ENCODE measurements at places on chromosomes 7 and 10.

DNA sequence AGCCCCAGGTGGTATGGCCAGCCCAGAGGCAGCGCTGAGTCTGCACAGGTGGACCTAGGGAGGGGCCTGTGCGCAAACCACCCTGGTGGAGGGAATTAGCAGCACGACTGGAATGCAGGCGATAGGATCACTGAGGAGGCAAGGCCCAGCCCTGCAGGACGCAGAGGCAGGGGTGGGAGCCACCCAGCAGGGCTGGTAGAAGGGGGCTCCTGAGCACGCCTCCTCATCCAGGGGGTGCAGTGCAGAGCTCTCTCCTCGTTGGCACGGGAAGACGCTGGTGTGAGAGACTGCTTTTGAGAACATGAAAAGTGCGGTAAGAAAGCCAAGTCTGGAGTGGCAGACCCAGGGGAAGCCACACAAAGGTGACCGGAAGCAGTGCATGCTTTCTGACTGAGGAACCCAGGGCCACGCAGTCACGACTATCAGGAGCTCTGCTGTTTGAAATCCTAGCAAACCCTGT is 6.0 kb downstream of the FXYD4 start:
- no peak for DNase-seq

DNA sequence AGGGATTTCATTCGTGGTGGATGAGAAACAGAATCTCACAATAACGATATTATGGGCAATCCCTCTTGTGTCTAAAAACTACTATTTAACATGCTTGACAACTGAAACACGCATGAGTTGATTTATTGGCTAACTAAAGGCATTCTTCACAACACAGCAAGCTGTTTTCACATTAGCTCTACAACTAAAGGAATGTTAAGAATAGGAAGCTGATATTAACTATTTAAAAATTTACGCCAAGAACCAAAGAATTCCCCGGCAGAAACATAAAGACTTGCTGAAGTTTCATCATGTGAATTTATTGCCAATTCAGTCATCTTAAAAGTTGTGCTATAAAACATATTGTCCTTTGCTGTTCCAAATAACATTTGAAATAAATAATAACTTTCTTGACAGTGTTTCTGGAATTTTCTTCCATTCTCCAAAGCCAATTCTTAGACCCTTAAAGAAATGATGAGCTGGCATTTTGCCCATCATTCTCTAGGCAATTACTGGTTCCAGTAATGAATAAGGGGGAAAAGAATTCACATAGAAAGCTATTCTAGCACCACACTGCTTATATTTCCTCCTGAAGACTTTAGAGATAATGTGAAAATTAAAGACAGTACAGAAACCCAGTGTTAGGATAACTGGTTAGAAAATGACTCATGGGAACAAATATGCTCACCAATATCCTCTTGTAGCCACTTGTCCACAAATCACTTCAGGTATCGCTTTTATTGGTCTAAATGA is 233.1 kb downstream of the PARD3 start:
- no peak for DNase-seq

GRCh38 chr10:98433881-98434732 is 12.6 kb downstream of the HPS1 start:
- DNase-seq: no peak

DNA sequence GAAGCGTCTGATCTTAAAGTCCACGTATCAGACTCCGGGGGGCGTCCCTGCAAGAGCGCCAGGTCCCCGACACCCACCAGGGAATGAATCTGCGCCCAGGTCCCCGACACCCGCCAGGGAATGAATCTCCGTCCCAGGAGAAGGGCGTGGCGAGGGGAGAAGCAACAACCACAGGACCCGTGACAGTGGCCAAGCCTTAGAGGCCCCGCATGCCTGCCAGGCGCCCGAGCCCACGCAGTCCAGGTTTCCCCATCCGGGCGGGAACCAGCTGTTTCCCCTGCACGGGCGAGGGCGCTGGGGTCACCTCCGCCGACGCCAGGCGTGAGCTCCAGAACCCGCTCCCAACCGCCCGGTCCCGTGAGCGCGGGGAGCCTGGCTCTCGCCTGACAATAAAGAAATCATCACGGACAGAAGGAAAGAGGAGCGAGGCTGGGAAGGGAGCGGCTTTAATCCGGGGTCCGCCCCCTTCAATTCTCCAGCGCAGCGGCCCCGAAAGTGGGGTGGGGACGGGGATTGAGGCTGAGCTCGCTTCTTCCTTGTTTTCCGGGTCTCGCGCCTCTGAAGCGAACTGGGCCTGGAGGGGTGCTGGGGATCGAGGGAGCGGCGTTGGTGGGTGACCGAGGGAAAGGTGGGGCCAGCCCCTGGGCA is 29.0 kb upstream of the BMS1 start:
- DNase-seq: no peak

- no peak for DNase-seq
These were observed 69.3 kb upstream of the C7orf33 start for GRCh38 chr7:148521271-148521670.

GRCh38 chr7:94276795-94277194 is 117.9 kb upstream of the COL1A2 start:
- DNase-seq: no peak

GRCh38 chr10:97590082-97590747 is 694 bp downstream of the C10orf62 start:
- no peak for DNase-seq

- DNase-seq: no peak
These were observed 43.2 kb downstream of the ZNF467 start for GRCh38 chr7:149729983-149730801.

- no peak for DNase-seq
These were observed 117.8 kb upstream of the RNF32 start for GRCh38 chr7:156522801-156523200.

DNA sequence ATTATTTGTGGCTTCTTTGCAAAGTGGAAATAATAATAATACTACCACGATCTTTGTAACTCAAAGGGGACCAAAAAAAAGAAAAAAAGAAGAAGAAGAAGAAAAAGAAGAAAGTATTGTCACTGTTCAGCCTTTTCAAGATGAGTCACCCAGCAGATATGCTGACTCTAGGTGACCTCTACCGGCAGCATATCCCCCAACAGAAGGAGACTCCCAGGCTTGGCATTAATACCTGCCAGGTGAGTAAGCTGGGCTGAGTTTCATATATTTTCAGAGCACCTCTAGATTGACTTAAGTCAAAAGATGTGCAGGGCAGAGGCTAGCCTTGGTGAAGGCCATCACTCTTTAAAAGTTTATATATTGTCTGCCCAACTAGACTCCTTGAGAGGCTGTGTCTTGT is 30.4 kb upstream of the GPR26 start:
- no peak for DNase-seq

DNA sequence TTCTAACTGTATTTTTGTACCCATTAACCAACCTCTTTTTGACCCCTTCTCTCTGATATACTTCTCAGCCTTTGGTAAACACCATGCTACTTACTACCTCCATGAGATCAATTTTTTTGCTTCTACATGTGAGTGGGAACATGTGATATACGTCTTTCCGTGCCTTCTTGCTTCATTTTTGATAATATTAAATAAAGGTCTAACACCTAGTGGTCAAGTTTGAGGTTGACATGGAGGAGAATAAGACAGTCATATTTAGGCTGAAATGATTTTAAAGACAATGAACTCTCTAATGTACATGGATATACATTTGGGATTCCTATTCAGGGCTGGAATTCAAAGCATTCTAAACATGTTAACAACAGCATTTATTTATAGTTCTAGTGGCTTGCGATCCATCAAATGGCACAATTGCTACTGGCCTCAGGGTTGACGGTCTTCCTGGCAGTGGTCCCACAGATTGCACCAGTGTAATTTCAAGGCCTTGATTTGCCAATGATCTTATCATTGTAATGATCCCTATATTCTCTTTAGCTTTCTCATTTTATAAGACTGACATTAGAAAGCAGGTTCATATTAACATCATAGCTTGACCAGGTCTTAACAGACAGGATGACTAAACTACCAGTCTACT is 315.9 kb upstream of the ETV1 start:
- DNase-seq: no peak
